Thoracic aorta endothelial cell (primary cell): ENCODE measurements at places on chromosomes 2 and 18. TPM values are rescaled to one million over a fixed set of nuclear protein-coding genes. Genes with fewer than 3 reads are reported as not detected.

Gene ALPP
- not detected in 2 replicates for total RNA-seq

Gene DYNAP
- total RNA-seq: not detected in 2 replicates

Gene FZD7
- total RNA-seq: 0.27 and 0.36 TPM in 2 replicates

Gene REG1A
- total RNA-seq: not detected in 2 replicates

Gene SCN3A
- not detected in 2 replicates for total RNA-seq
